Stimulated activated CD8-positive, alpha-beta memory T cell treated with anti-CD3 and anti-CD28 coated beads, Interleukin-4, amount 100 ng/mL, for 4 hours (primary cell): ENCODE measurements at places on chromosomes 7 and 10.

DNA sequence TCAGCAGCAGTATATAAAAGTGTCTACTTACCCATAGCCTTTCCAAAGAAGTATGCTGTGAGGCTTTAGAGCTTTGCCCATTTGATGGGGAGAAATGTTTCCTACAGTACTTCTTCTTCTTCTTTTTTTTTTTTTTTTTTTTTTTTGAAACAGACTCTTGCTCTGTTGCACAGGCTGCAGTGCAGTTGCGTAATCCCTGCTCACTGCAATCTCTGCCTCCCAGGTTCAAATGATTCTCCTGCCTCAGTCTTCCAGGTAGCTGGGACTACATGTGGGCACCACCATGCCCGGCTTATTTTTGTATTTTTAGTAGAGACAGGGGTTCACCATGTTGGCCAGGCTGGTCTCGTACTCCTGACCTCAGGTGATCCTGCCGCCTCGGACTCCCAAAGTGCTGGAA lies 101.7 kb upstream of the TMEM26 start:
- DNase-seq = no peak

DNA sequence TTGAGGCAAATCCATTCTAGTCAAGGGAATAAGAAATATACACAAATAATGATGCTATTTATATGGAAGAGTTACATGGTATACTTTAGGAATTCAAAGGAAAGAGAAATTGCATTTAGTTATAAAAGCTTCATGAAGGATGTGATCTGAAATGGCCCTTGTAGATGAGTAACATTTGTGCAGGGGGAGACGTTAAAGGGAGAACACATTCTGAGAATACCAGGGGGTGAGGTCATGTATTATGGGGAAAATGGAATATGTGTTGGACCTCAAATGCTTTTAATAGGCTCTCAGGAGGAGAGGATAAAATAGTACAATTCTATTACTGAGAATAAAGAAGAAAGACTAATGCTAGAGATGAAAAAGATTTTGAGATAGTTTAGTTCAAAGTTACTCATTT lies 122.5 kb upstream of the NOBOX start:
- DNase-seq = no peak

GRCh38 chr10:5794236-5794635 lies 19.0 kb downstream of the GDI2 start:
- no peak for DNase-seq

GRCh38 chr7:1532456-1533254 lies 2.2 kb downstream of the MAFK start:
- DNase-seq = peak; percentile 33

- DNase-seq = no peak
Observed at GRCh38 chr7:47535035-47535703, 46.7 kb downstream of the TNS3 start.

GRCh38 chr7:115734641-115735040 lies 295.9 kb downstream of the TFEC start:
- no peak for DNase-seq

DNA sequence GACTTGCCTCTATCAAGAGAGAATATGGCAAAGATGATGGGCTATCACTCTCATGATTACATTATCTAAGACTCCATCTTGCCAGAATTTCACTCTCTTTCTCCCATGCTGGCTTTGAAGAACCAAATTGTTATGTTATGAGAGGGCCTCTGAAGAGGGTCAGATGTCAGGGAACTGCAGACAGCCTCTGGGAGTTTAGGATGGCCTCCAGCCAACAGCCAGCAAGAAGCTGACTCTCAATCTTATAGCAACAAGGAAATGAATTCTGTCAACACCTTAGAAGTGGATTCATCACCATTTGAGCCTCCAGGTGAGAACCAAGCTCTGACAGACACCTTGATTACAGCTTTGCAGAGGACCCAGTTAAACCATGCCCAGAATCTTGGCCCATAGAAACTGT lies 33.6 kb downstream of the ZNF22 start:
- no peak for DNase-seq

GRCh38 chr7:70267381-70268120 lies 669.3 kb downstream of the AUTS2 start:
- no peak for DNase-seq

GRCh38 chr10:32357056-32357735 lies 10.2 kb upstream of the EPC1 start:
- no peak for DNase-seq

- DNase-seq = no peak
Observed at GRCh38 chr10:98538472-98538871, 91.7 kb upstream of the HPS1 start.

- no peak for DNase-seq
Observed at GRCh38 chr7:83976302-83976701, 218.3 kb downstream of the SEMA3A start.

DNA sequence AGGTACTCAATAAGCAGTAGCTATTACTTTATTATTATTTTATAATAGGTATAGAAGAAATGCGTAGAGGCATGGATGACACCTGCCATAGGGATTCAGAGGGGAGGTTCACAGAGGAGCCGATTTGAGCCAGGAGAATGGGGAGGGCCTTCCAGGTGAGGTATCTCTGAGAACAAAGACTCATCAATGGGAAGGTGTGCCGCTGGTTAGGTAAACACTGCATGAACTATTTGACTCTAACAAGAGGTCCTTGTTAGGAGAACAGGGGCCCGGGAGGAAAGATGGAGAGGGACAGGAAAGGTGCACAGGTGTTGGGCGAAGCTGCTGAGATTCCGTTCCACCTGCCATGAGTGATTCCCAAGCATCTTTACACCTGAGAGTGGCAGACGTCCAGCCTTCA lies 41.8 kb upstream of the TMEM273 start:
- DNase-seq = no peak

DNA sequence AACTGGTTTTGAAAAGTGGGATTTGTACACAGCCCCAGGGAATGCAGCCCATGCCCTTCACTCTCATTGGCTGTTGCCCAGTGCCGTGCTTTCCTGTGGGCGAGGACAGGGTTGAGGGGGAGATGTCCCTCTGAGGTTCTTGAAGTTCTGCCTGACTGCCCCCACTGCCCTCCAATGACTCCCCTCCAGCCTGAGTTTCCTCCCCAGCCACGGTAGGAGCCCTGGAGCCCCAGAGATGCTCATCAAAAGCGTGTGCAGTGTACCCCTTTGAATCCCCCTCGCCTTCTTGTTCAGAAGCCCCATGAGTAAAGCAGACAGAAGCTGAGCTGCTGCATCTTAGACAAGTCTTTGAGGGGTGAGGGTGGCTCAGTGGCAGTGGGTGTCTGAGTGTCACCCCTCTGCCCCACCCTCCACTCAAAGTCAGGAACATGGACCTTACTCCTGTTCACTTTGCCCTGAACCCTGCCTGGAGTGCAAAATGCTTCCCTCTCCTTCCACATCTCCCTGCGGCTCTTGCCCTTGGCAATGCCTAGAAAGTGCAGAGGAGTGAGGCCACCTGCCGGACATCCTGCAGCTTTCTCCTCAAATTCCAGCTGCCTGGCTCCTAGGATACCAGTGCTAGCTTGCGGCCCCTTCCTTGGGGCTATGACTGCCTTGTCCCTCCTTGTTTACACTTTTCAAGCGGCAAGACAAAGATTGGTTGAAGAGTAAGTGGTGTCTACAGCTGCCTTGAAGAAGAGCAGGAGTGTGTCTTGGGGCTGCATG lies 19.9 kb downstream of the FAM241B start:
- no peak for DNase-seq

DNA sequence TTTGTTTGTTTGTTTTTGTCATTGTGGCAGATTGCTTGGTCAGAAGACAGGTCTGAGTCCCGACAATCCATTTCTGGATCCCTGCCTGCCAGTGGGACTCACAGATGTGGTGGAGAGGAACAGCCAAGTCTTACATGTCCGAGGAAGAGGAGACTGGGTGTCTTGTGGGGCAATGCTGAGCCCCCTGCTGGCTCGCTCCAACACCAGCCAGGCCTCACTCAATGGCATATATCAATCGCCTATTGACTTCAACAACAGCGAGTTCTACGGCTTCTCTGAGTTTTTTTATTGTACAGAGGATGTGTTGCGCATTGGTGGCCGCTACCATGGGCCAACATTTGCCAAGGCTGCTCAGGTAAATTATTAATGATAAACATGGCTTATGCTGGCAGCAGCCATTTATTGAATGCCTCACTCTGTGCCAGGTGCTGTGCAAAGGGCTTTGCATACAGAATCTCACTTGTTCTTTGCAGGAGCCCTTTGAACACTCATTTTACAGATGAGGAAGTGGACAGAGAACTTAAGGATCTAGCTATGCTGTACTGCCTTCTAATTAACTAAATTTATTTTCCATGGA lies 33.3 kb downstream of the COX15 start:
- DNase-seq = no peak

- no peak for DNase-seq
Observed at GRCh38 chr7:47836503-47837202, 111.6 kb downstream of the PKD1L1 start.

DNA sequence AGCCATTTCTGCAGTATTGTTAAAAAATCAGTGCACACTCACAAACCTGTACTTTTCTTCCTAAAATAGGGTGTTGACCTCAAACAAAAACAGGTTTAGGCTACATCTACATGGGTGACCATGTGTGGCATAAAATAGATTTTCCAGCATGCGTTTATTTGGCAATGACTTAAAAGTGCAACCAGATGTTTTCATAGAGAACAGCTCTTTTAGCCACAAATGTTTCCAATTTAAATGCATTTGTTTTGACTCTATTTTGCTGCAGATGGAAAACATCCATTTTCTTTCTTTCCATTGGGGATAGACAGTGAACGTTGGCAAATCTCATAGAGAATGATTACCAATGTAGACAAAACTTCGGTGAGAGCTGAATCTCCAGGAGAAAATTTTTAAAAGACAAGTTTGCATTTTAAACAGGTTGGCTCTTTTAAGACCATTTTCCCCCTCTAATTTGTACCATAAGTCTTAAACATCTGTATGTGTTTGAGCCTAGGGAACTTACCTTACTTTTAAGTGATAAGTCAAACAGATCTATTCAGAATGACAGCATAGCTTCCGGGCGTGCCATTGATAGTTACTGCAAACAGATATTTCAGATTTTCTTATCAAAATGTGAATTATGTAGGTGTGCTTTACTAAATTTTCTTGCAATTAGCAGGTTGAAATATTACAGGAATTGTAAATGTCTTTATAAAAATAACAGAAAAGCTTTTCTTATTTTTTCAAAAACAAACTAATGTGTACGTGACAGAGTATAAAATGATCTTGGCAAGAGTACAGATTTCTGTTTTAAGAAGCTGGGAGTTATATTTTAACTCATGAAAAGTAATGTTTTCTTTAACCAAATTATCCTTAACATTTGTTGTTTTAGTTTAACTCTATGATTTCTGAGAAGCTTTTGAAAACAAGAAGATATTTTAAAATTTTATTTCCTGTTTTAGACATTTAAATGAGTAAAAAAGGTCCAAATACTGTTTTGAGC lies 144.9 kb downstream of the HGF start:
- no peak for DNase-seq

DNA sequence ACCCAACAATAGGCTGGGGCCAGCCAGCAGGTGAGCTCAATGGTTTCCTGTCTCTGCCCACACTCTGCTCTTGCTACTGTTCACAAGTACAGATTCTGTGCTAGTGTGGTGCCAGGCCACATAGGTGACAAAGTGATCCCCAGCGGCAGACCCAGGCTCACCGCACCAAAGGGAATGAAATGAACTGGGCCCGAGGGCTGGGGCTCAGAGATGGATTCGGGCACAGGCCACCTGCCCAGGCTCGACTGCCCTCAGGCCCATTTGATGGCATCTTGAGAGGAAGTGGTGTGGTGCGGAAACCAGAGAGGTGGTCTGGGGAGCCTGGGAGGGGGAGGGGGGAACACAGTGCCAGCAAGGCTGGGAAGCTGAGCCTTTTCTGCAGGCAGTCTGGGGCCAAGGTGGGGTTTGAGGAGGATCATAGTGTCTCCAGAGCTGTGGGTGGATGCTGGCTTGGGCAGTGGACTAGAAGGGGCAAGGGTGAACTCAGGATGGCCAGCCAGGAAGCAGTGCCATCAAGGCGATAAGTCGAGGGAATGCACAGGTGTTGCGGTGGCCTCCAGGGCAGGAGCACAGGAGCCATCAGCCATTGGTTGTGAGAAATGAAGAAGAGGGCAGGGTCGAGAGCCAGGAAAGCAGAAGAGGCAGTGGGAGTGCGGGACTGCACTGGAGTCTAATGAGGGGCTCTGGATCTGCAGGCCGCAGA lies 85.2 kb downstream of the ARHGAP22 start:
- no peak for DNase-seq
